ENCODE measurements at places on chromosomes 7 and 10.
A peak's percentile ranks its signal among the peaks of the same experiment; 100 is the strongest.

GRCh38 chr10:4117604-4118003 is 332.6 kb upstream of the KLF6 start:
- DNase-seq = no peak

- no peak for DNase-seq
These were observed 26.8 kb upstream of the ARMC3 start for GRCh38 chr10:22900841-22901601.

- DNase-seq = peak; percentile 58
These were observed 637 bp downstream of the SAMD8 start for GRCh38 chr10:75111907-75112679.

GRCh38 chr10:80699602-80700039 is 161.9 kb downstream of the SH2D4B start:
- DNase-seq = peak; percentile 59

DNA sequence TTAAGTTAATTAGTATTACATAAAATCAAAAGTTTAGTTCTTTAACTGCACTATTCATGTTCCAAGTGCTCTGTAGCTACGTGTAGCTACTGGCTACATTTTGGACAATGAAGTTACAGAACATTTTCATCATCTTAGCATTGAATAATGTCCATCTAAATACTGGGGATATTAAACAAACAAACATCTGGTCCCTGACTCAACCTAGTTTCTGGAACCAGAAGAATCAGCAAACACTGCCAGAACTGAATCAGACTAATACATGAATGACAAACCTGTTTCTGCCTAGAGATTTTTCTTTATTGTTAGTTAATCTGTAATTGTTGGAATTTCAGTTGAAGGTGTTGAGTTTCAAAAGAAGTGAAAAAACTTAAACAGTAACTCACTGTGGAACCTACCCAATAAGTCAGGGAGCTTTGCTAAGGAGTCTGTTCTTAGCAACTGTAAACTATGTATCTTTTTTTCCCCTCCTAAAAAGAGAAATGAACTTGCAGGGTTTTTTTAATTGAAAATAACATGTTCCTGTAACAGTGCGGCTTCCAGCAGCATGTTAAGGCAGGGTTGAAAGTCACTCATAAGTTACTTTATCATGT is 58.3 kb downstream of the CDK13 start:
- peak; percentile 52 for DNase-seq

GRCh38 chr7:27316311-27316710 is 73.7 kb downstream of the EVX1 start:
- no peak for DNase-seq

GRCh38 chr10:89563861-89564478 is 28.6 kb upstream of the SLC16A12 start:
- DNase-seq = peak; percentile 54

DNA sequence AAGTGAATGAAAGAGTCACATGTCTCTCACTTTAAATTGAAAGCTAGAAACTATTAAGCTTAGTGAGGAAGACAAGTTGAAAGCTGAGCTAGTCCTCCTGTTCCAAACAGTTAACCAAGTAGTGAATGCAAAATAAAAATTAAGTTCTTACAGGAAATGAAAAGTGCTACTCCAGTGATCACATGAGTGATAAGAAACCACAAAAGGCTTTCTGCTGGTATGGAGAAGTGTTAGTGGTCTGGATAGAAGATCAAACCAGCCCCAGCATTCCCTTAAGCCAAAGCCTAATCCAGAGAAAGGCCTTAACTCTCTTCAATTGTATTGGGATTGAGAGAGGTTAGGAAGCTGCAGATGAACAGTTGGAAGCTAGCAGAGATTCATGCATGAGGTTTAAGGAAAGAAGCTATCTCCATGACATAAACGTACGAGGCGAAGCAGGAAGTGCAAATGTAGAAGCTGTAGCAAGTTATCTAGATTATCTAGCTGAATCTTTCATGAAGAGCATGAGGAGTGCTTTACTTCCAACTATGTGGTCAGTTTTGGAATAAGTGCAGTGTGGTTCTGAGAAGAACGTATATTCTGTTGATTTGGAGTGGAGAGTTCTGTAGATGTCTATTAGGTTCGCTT is 261.6 kb downstream of the MDFIC start:
- DNase-seq = peak; percentile 18

DNA sequence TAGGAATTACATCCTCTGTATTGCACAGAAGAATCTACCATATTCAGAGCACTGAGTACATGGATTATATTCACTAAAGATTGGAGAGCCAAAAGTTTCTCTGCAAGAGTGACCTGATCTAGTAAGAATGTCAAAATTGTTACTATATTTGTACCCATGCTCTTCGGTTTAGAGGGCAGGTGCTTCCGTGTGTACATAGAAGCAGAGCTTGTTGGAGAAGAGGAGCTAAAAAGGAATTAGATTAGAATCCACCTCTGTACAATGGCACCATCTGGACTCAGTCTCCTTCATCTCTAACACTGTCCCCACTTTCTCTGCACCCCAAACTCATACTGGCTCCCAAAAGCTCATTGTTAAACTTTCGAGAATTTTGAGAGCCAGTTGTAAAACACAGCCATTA is 8.3 kb downstream of the CALD1 start:
- DNase-seq = no peak

- DNase-seq = peak; percentile 45
These were observed 13.6 kb upstream of the COL17A1 start for GRCh38 chr10:104099269-104099668.

- DNase-seq = peak; percentile 63
These were observed 314.6 kb downstream of the FRMD4A start for GRCh38 chr10:14016011-14016536.

DNA sequence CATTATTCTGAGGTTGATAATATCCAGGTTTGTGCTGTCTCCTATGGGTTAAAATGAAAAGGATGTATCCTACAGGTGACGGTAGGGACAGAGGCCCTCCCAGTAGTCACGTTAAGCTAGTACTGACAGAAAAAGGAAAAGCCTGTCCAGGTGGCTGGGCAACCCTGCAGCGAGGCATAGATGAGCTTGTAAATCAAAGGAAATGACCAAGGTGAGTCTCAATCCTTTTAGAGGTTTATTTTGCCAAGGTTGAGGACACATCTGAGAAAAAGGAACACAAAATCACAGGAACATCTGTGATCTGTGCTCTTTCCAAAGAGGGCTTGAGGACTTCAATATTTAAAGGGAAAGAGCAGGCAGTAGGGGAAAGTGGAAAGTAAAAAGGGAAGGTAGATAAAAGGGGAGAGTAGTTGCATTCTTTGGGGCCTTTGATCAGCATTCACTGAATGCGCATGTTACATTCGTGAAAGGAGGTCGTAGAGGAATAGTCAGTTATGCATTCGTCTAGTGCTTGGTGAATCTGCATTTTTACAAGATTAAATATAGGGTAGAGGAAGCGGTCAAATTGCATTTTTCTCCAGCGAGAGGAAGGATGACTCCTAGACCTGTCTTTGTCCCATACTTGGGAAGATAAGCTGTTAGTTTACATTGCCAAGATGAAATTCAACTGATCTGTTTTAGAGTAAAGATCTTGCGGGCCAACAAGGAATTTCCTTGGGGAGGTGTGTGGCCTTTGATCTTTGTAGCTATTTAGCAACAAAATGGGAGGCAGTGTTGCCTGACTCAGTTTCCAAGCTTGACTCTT is 884 bp upstream of the GSTO1 start:
- DNase-seq = peak; percentile 36

DNA sequence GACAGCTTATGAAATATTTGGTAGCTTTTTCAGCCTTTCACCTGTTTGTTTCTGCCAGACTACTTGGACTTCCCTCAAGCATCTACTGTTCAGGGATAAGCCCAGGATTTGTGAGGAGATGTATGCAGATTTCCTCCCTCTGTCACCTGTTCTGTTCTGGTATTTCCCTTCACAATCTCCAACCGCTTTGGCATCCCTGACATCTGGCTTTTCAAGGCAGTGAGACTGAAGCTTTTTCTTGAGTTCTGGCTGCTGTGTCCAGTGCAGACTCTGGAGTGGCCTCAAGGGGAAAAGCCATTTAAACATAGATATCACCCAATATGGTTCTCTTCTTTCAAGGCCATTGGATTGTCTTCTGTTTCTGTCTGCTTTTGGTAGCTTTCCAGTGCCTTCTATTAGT is 369.7 kb downstream of the LRMDA start:
- no peak for DNase-seq

DNA sequence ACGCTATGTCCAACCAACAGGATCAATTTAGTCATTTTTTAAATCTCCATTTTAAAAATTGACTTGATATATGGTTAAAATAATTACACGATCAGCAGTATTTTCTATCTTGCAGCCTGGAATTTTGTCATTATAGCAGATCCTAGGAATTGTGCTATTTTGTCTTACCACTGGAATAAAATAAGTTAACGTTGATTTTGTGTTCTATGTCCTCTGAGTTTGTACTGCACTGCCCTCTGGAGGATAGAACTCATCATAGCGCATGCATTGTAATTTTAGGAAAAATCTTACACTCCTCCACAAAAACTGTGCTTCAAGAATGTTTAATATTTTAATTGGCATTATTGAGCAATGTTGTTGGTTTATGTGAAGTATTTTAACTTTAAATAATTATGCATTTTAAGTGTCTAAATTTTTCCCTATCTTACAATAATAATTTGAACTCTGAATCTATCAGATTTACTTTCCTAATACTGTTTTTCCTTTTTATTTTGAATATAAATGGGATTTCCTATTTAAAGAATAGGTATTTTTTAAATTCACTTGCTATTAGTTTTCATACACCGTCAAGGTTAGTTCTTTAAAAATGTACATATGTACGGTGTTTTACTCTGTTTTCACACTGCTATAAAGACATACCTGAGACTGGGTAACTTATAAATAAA is 220.1 kb downstream of the PPP1R3A start:
- DNase-seq = peak; percentile 21

DNA sequence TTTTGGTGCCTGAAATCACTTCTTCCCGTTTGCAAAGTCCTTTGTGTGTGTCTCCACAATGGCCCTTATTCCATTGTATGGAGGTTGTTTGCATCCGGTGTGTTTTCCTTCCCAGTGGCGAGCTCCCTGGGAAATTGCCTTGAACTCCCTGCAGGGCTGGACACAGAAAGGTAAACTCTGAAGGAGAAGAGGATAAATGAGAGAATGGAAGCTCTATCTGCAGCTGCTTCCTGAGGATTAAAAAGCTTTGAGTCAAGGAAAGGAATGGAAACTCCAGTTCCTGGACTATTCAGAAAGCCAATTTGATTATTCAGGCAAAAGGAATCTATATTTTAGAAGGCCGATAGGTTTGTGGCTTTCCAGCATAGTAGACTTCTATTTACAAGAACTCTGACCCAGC is 4.4 kb upstream of the GRK5 start:
- DNase-seq = peak; percentile 70

GRCh38 chr10:77405771-77406241 is 231.8 kb downstream of the KCNMA1 start:
- peak; percentile 89 for DNase-seq

DNA sequence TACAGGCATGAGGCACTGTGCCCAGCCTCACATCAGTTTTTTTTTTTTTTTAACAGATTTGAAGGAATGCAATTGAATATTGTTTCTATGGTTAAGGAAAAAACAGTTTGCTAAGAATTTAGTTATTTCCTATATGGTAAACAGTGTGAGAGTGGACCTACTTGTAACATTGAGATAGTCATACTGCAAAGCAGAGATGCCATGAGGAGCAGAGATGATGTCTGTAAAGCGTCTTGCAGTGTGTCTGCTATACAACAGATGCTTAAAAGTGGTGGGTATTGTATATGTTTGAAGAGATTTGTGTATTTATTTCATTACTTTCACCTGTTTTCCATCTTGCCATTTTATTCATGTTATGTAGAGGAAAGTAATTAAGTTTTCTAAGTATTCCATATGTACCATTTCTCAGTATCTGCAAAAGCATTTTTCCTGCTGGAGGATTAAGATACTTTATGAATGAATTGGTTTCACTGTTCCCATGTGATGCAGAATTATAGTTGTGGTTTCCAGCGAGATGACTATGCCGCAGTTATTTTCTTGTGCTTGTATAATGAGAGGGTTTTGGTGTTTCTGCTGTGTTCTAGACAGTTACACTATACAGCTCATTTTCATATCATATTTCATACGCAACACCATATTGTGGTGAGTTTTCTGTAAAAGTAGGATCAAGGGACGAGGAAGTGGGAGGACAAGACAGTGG is 26.6 kb downstream of the TET1 start:
- peak; percentile 78 for DNase-seq

- no peak for DNase-seq
These were observed 453.4 kb downstream of the PLXNA4 start for GRCh38 chr7:132122901-132123300.

DNA sequence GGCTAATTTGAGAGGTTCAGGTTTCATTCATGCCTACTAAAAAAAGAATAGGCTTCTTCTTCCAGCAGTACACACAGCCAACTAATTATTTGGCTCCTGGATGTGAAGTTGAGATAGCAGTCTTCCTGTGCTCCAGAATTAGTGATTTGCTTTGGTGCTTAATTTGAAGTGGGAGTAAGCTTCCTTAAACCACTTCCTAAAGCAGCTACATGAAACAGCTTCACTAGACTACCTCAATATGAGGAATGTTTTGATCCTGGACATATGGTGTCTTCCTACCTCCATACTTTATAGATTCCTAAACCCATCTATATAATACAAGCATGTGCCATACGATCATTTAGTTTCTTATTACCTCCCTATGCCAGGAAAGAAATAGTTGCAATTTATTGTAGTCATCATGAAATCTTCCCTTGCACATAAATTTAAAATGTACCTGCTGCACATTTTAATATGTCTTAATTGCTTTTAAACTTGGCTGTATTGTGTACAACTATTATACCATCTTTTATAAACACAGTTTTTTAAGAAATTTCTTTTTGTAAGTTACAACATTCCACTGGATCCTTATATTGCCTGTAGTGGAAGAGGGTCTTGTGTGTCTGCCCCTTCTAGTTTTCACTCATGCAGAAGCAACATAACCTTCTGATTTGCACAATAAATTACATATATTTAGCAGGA is 8.6 kb downstream of the VIM start:
- DNase-seq = no peak

- DNase-seq = peak; percentile 63
These were observed 2.7 kb downstream of the IGFBP1 start for GRCh38 chr7:45890902-45891461.

DNA sequence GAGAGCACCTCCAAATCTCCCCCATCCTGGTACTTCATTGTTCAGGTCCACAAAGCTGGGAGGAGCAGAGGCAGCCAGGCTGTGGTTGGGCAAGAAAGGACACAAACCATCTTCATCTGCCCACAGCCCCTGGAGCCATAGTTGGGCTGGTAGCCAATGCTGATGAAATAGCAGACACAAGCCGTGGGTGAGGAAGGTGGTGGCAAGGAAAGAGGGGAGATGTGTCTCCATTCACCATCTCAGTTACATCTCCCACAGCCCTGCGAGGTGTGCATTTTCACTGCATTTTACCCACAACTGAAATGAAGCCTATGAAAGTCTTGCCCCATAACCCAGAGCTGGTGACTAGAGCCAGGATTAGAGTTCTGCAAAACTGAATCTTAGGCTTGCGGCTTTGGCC is 35.0 kb downstream of the PIK3AP1 start:
- DNase-seq = no peak

DNA sequence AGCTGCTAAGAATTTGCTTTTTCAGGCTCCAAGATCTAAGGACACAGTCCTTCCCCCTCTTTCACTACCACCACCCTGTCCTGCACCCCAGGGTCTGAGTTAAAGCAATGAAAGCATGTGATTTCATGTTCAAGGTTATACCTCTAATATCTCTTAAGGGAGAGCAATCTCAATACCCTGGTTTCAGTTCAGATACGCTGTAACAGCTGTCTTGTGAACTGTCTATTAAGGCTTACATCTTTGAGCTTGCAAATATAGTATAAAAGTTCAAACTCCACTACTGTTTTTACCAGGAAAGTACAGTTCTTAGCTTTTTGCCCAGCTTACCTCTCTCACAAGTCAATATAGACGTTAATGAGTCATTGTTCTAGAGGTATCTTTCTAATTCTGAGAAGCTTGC is 2.6 kb downstream of the CPVL start:
- no peak for DNase-seq

GRCh38 chr7:132065193-132065988 is 509.0 kb upstream of the PODXL start:
- peak; percentile 99 for DNase-seq
